EH (cell line): ENCODE measurements at places on chromosomes 1 and 21.

GRCh38 chr1:14267991-14268390, 330.5 kb upstream of the KAZN start:
- DNase-seq: no peak

- peak; percentile 33 for DNase-seq
Measured at GRCh38 chr1:221689138-221689537, 52.8 kb downstream of the DUSP10 start.

DNA sequence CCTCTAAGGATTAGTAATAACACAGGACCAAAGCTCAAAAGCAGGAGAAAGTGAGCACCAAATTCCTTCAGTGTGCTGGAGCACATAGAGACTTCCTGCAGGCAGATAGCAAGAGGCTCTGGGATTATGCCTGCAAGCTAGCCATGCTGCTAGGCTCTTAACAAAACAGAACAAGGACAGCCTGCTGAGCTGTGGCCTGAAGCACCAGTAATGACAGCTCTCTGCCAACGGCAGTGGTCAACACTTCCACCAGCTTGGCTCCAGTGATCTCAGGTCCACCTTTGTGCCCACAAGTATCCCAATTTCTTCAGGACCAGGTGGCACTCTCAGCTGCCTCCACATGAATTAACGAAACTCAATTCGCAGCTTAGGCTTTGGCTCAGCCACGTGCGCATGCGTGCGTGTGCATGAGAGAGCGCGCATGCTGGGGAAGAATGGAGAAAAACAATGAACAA, 64.2 kb downstream of the SLC45A1 start:
- DNase-seq: peak; percentile 56

GRCh38 chr1:41122851-41123518, 101.5 kb upstream of the SLFNL1 start:
- peak; percentile 88 for DNase-seq

DNA sequence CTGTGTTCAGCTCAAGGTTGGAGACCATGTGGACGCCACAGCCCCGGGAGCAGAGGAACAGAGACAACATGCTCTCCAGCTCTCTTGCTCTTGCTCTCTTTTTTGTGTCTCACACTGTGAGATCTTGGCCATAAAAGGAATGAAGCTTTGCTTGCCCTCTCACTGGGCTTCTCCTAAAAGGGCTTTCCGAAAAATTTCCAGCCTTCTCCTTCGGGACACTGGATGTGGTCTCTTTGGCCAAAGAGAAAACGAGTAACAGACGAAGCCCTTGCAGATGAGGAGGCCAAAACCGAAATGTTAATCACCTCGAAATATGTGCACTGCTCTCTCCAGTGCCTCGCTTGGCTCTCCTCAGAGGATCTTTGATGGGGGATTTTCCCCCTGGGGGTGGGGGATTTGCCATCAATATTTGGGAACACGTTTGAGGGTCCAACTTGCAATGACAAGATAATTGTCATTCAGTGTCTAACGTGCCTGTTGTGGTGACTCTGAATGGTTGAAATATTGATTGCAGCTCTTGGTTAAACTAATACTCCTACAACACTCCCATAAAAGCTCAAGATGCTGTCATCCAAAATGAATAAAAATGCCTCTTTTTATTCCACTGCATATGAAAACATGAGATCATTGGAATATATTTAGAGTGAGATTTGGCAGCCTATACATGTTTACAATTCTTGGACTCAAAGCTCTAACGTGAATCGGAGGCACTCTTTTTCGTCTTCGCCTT, 68.6 kb upstream of the ANGPTL1 start:
- DNase-seq: no peak

DNA sequence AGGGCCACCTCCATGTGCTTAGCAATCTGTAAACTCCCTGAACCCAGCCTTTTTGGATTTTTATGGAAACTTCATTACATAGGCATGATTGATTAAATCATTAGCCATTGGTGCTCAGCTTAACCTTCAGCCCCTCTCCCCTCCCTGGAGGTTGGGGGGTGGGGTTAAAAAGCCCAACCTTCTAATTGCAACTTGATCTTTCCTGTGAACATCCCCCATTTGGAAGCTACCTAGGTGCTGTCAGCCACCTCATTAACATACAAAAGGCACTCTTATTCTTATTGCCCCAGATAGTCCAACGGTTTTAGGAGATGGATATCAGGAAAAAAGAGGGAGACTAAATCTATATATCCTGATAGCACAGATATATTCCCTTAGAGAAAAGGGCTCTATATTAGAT, 424.0 kb upstream of the BEND5 start:
- no peak for DNase-seq

- DNase-seq: no peak
Measured at GRCh38 chr1:190353538-190354101, 124.0 kb downstream of the BRINP3 start.

DNA sequence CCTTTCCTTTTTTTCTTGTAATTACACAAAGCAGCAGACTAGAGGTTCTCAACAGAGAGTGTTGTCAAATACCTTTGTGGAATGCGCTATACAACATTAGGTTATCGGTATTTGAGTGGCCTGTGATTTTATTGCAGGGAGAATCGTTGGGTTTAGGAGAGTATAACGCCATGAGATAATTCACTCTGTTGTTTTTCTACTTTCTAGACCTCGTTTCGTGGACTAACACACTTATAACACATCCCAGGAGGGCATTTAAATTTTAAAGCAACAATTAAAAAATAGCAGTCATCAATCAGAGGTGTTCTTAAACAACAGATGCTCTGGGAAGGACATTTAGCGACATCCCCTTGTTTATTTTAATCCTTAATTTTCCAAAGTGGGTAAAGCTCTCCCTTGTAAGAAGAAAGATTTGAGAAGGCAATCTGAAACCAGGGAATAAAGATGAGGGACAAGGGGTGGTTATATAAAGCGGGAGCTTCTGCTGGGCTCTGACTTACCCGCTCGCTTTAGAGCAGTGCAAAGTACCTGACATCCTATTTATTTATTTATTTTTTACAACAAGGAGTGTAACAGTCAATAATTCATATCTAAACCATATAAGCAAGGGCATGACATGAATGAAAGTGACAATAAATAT, 4.9 kb downstream of the PBX1 start:
- no peak for DNase-seq

DNA sequence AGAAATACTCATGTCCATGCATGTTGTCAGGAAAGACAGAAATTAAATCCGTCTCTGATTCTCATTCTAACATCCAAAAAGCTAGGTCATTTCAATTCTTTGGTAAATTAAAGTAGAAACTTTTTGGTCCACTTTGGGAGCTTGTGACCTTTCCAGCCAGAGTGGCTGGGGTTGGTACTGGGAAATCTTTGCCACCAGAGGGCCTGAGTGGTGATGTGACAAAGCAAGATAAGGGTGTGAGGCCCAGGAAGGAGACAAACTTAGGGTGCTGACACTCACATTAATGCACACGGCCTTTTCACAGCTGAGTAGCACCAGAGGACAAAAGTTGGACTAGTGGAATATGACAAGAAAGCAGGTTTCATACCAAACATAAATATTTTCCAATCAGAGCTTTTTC, 144.3 kb downstream of the DNM3 start:
- DNase-seq: peak; percentile 23

GRCh38 chr1:35838693-35839245, 31.0 kb downstream of the AGO4 start:
- no peak for DNase-seq

GRCh38 chr1:44112486-44112885, 6.1 kb upstream of the KLF17 start:
- peak; percentile 24 for DNase-seq
